ENCODE measurements at places on chromosomes 7 and 10.

DNA sequence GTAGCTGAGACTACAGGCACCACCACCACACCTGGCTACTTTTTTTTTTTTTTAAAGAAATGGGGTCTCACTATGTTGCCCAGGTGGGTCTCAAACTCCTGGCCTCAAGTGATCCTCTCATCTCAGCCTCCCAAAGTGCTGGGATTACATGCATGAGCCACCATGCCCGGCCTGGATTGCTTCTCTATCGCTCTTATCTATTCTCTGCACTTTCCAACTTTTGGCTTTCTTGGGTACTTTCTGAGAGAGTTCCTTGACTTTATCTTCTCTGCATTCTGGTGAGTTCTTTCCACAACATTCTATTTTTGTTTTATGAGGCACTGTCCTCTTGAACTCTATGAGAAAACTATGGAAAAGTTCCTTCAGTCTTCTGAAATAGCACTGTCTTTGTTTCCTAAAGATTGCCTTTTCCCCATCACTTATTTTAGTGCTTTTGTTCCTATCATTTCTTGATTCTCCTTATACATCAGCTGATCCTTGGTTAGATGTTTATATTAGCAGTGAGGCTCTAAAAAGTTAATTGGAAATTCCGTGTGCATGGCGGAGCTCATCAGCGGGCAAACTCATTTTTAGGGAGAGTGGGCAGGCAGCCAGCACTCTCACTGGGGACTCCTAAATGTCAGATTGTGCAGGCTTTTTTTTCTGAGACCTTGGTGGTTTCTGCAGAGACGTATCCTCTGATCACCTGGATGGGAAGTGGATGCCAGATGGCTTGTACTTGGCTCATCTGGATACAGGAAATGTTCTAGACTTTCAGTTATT, 43.9 kb downstream of the HIP1 start:
- no peak for DNase-seq

- no peak for DNase-seq
Observed at GRCh38 chr7:7114575-7115291, 67.6 kb upstream of the C1GALT1 start.

GRCh38 chr10:118518095-118518494, 77.4 kb downstream of the PRLHR start:
- DNase-seq, result no peak

DNA sequence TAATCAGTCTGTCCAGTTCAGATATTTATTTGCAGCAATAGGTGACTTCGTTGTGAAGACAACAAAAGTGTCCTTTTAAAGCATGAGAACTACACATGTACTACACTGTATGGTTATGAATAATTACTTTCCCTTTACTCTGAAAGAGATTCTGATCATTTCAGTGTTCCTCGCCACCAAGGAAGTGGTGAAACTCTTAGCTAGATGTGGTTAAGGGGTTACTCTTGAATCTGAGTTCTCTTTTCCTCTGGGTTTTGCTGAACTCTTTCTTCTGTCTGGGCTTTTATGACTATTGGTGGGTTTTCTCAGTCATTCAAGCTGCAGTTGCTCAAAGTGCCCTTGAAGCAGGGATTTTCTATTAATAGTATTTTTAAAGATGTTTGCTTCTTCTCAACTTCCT, 127.9 kb upstream of the SEM1 start:
- no peak for DNase-seq

DNA sequence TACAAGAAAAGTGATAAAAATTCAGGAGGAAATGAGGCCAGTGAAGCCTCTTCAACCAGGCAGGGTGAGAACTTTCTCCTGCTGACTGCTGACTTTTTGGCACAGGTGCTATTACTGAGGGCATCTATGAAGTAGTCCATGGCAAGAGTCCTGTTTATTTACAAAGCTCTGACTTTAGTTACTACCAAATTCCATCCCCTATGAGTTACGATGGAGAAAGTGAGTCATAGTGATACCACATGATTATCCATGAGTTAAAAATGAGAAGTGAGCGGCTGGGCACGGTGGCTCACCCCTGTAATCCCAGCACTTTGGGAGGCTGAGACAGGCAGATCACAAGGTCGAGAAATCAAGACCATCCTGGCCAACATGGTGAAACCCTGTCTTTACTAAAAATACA, 19.9 kb downstream of the CCDC3 start:
- no peak for DNase-seq

DNA sequence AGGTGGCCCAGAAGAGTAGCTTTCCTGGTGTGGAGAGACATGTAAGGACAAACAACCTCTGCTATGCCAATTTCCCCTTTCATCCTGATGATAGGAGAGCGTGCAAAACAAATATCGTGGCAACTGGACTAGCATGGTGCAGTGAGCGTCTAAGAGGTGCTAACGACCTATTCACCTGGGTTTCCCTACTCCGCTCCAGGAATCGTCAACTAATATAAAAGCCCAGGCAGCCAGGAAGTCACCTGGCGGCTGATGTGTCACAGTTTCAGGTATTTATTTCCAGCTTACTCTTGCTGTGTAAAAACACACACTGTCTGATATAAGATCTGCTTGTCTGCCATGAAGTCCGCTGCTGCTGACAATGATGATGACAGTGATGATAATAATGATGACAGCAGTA, 56.5 kb upstream of the EFCAB10 start:
- no peak for DNase-seq

DNA sequence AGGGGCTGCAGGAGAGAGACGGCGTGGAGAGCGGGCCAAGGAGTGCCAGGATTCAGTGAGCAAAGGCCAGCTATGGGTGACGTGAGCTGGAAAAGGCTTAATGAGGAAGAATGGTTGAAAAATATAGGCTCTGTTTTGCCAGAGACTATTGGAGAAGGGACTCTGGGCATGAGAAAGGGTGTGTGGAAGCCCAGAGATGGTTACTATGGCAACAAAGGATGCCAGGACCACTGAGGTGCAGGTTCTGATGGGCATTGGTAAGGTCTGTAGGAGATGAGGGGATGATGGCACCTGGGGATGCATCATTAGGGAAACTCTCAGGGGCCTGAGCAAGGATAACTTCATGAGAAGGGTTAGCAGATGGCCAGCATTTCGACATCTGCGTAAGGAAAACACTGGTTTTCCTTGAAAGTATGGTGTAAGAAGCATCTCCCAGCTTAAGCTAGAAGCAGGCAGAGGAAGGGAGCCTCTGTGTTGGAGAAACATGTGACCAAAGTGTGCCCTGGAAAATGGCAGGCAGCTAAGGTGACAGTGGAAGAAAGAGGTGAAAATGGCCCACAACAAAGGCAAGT, 21.6 kb upstream of the FAM180A start:
- DNase-seq, result no peak

GRCh38 chr7:103114576-103115008, 34.3 kb downstream of the NAPEPLD start:
- no peak for DNase-seq

DNA sequence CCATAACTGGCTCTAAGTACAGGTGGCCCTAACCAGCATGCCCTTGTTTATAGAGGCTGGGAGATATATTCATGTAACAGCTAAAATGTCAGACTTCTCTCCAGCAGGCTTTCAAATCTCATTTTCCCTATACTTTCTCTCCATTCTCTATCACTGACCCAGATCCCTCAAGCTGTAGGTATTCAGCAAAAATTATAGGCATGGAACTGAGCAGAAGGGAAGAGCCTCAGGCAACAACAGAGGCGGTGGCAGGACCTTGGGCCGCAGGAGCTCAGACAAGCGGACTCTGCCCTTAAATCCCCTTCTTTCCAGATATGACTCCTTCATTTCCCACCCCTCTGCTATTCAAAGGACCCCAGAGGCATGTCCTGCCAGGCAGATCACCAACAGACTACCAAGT, 417.4 kb downstream of the PLXNA4 start:
- DNase-seq, result no peak

DNA sequence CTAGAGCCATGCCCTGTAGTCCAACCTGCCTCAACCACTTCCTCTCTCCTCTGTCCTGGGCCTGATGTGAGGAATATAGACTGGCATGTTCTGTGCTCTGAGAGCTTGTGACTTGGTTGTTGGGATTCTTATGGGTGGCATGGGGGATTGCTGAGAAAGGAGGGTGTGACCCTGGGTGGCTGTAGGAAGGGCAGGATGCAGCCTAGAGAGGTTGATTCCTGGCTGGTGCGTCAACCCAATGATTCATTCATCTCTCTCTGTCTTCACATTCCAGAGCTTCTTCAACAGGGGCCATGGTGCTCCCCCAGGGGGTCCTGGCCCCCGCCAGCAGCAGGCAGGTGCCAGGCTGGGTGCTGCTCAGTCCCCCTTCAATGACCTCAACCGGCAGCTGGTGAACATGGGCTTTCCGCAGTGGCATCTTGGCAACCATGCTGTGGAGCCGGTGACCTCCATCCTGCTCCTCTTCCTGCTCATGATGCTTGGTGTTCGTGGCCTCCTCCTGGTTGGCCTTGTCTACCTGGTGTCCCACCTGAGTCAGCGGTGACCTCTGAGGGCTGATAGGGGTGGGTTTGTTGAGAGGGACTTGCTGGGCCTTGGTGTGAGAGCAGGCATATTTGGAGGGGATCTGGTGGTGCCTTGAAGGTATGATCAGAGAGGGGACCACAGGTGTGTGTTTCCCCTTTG, 2.6 kb downstream of the FAM241B start:
- DNase-seq, result no peak
